SW 1271 (cell line): ENCODE measurements at places on chromosomes 13 and 19.

- DNase-seq: no peak
These were observed 4.7 kb downstream of the PNMA8A start for GRCh38 chr19:46466536-46467196.

DNA sequence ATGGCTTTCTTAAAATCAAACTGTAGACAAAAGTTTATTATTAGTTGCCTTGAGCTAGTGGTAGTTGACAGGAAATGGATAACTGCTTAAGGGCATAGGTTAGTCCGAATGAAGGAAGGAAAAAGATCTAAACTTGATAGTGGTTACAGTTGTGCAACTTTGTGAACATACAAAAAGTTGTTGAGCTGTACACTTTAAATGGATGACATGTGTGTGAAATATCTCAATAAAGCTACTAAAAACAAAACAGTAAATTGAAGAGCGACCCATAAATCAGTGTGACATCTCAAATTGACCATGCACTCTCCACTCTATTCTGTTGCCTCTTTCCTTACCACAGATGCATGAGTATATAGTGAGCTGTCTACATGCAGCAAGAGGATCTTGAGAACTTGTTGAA is 1757.8 kb downstream of the PCDH9 start:
- DNase-seq: no peak

GRCh38 chr13:45468635-45469034 is 3.9 kb downstream of the COG3 start:
- DNase-seq: no peak

DNA sequence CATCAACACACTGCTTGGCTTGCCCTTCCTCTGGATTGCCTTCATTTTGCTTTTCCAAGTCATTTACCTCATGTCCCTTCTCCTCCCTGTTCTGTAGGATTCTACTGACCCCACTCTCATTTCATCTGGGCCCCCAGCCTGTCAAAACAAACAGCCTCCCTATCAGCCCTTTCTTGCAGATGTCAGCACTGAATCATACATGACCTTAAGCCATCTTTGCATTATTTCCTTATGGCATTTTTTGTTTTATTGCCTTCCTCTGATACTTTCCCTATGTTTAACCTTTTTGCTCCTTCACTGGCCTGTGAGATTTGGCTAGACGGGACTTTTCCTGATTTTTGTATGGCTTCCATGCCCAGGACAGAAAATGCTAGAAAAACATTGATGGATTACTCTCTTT is 8.7 kb downstream of the LRCH1 start:
- DNase-seq: no peak

DNA sequence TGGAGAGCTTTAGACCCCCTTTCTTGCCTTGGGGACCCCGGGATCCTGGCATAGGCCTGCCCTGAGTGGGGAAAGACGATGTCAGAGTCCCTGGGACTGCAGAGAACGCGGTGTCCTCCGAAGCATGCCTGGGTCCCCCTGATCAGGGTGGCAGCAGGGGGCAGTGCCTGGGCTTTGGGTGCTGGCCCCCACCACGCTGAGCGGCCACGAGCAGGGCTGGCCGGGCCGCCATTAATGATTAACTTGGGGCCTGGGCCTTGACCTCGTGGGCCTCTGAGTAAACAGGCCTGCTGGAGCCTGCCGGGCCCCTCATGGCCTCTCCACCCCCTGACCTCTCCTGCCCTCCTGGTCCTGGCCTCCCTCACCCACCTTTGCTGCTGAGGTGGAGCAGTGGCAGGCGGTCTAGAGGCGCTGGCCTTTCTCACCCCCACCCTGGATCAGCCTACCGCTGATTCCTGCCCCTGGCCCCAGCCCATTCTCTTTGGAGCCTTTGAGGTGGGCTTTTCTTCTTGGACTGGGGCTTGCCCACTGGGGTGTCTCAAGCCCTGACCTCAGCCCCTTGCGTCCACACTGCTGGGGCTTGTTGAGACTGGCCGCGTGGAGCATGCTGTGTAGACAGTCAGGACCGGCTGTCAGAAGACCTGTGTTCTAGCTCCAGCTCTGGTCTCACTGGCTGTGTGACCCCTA is 26.3 kb downstream of the CEBPA start:
- no peak for DNase-seq

DNA sequence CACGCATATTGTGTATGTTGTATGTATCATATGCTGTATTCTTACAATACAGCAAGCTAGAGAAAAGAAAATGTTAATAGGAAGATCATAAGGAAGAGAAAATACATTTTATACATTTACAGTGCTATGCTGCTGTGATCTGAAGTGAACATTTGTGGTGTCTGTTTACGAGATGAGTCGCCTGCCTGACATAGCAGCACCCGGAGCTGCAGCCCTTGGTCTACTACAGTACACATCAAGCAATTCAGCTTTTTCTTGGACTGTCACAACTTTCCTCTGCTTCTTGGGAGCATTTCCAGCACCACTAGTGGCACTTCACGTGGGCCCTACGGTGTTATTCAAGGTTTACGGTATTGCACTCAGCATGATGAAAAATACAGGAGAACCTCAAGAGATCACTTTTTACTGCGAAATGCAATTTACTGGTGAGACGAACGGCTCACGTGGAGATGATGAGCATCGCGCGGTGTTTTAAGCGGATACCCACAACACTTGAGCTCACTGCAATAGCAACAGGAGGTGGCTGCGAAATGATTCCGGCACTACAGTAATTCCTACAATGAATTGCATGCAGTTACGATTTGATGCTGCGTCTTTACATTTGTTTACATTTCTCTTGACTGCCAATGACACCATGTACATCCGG is 308.4 kb downstream of the FGF9 start:
- no peak for DNase-seq

- DNase-seq: peak; percentile 52
These were observed 330.3 kb upstream of the MIR17HG start for GRCh38 chr13:91017031-91017668.

GRCh38 chr13:99967869-99968520 is 3.6 kb downstream of the ZIC5 start:
- no peak for DNase-seq
